ENCODE measurements at places on chromosomes 7 and 10.
A peak's percentile ranks its signal among the peaks of the same experiment; 100 is the strongest.

DNA sequence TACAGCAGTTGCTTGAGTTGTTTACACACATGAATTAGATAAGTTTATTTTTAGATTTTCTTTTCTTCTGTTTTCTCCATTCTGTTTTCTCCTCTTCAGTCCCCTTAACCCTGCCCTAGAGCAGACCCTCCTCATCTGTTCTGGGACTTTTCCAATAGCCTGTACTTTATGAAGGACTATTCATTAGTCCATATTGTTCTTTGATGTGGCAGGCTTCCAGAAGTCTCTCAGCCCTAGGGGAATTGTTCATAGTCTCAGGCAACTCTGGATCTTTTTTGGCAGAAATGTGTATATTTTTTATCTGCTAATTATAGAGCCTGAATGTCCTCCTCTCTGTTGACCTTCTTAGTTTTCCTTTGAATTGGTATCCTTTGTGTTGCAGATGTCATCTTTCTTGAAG is 25.4 kb downstream of the KAT6B start:
- DNase-seq, result peak; percentile 36

DNA sequence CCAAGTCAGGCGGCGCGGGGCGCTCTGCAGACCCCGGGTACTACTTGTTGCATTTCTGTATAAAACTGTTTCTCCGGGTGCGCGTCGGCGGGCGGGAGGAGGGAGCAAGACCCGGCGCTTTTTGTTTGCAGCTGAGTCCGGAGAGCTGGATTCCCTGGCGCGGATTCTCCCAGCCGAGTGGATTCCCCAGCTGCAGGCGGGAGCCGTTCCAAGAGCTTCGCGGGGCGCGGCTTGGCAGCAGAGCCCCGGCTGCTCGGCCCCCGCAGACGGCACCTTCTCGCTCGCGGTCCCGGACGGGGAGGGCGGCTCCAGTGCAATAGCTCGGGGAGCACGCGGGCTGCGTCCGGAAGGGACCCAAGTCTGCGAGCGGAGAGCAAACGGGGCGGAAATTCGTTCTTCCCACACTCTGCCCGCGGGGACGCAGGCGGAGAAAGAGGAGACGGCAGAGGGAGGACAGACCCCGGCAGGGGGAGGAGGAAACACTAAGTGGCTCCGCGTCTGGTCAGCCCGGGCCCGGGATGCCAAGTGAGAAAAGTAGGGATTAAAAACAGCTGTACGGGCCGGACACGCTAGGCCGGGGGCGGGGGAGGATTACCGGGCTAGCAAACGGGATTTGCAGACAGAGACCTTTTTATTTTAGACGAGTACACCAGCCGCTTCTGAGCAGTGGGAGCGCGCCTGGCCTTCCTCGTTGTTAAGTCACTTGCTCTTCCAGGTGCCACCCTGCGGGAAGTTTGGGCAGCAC is at the start of gene TRIL:
Gene TRIL (minus strand): TSS at position 96 of the 745 bp plus-strand sequence. CDS start 284 bp downstream, outside the sequence.
- DNase-seq, result peak; percentile 40

GRCh38 chr7:22413211-22413610 is 56.3 kb upstream of the RAPGEF5 start:
- DNase-seq, result no peak

- no peak for DNase-seq
Measured at GRCh38 chr10:96878057-96878456, 46.0 kb downstream of the LCOR start.

DNA sequence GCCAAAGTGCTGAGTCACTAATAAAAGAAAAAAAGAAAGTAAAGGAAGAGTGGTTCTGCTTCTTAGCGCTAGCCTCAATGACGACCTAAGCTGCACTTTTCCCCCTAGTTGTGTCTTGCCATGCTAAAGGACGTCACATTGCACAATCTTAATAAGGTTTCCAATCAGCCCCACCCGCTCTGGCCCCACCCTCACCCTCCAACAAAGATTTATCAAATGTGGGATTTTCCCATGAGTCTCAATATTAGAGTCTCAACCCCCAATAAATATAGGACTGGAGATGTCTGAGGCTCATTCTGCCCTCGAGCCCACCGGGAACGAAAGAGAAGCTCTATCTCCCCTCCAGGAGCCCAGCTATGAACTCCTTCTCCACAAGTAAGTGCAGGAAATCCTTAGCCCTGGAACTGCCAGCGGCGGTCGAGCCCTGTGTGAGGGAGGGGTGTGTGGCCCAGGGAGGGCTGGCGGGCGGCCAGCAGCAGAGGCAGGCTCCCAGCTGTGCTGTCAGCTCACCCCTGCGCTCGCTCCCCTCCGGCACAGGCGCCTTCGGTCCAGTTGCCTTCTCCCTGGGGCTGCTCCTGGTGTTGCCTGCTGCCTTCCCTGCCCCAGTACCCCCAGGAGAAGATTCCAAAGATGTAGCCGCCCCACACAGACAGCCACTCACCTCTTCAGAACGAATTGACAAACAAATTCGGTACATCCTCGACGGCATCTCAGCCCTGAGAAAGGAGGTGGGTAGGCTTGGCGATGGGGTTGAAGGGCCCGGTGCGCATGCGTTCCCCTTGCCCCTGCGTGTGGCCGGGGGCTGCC is at the start of gene IL6:
Gene IL6 (plus strand): TSS at position 294 of the 807 bp plus-strand sequence. CDS start 63 bp downstream, at position 357.
- peak; percentile 84 for DNase-seq

All from COR-L47 (cell line).